ENCODE measurements at places on chromosomes 16 and 17. TPM values are rescaled to one million over a fixed set of nuclear protein-coding genes. Genes with fewer than 3 reads are reported as not detected.

- DNase-seq = no peak
Observed at GRCh38 chr16:66647866-66648265, 43.4 kb downstream of the CMTM3 start.

DNA sequence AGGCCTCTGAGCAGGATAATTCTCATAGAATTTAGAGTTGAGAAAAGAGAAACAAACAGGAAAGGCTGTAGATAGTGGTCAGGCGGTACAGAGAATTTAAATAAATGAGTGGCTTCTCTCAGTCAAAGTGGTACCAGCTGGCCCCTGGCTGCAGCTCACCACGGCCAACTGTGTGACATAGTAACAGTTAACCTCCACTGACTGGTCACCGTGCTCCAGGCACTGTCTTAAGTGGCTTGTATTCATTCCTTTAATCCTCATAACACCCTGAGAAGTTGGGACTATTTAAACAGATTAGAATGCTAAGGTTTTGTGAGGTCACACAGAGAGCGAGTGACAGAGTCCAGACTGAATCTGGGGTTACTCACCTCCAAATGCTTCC lies 108.9 kb downstream of the GNAO1 start:
- no peak for DNase-seq

Gene ZNF423
- total RNA-seq = 0.81 TPM

Gene MAF
- 1.3 TPM for total RNA-seq

Gene CCDC102A
- total RNA-seq = 30.4 TPM

Gene HSD11B2
- total RNA-seq = 0.27 TPM

Data from hematopoietic multipotent progenitor cell (in vitro differentiated cells).